ENCODE measurements at places on chromosomes 7 and 10.

DNA sequence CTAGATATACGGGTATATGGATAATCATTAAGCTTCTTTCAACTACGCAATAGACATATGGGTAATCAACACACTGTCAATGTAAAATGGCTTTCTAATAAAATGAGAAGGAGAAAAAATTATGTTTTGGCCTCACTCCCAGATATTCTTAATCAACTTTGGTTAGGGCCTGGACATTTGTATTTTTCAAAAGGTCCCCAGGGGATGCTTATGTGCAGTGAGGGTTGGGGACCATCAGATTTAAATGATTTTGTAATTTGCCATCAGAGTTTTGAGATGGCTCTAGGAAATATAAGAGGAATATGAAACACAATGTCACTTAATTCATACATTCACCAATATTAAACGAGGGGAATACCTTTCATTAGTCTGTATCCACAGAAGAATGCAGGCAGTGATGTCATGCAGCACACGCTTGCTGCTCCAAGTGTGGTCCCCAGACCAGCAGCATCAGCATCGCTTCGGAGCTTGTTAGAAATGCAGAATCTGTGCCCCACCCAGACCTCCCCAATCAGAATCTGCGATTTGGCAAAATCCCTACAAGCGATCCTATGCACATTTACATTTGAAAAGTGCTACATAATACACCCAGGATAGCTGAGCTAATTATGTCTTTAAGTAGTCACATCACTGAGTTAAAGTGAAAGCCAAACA is 75.1 kb downstream of the INHBA start:
- no peak for DNase-seq

- no peak for DNase-seq
These were observed 11.6 kb upstream of the ADAMTS14 start for GRCh38 chr10:70660722-70661121.

- DNase-seq, result no peak
These were observed 84.7 kb downstream of the MMRN2 start for GRCh38 chr10:86872757-86873156.

- DNase-seq, result no peak
These were observed 78.8 kb downstream of the ELMO1 start for GRCh38 chr7:37369906-37370305.

DNA sequence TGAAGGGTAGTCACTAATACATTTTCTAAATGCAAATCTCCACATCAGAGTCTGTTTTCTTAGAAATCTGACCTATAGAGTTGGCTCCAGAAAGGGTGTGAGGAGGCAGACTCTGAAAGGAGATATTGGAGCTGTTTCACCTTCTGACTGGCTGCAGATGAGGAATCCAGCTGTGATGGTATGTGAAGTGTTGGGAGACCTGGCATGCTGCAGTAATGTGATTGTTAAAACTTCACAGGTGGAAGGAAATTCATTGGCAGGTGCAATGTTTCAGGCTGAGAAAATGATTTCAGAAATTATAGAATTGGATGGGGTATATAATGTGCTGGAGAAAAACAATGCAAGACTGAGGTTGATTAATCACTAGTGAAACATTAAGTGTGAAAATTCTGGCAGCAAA is 1134.0 kb upstream of the LRRN3 start:
- DNase-seq, result no peak

- no peak for DNase-seq
These were observed 9.4 kb downstream of the WBP1L start for GRCh38 chr10:102752934-102753664.

GRCh38 chr7:74129887-74130286 is 44.3 kb upstream of the EIF4H start:
- DNase-seq, result no peak

DNA sequence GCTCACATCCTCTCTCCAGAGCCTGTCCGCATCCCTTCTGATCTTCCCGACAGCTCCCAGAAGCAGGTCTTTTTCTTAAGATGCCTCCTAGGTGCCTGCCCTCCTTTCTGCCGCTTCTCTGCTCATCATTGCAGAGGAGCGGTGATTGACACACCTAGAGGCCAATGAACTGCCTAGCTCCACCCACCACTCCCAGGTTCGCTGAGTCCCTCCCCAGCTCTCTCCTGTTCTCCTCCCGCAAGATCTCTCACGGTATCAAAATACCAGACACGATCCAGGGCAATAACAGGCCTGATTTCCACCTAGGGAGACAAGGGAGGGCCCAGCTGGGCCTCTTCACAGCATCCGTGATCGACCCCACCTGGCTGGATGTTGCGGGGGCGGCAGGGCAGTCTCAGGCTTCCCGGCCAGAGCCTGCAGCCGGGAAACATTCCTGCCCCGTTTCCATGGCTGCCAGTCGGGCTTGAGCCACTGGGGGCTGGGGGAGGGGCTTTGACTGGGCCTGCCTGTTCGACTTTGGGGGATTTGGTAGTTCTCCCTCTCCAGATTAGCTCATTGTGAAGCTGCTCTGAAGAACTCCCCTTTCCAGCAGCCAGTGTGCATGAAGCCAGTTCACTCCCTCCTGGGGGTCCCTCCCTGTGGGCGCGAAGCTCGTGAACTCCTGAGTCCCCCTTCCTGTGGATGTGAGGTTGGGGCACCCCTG is 373.5 kb downstream of the RPS24 start:
- peak; percentile 91 for DNase-seq

DNA sequence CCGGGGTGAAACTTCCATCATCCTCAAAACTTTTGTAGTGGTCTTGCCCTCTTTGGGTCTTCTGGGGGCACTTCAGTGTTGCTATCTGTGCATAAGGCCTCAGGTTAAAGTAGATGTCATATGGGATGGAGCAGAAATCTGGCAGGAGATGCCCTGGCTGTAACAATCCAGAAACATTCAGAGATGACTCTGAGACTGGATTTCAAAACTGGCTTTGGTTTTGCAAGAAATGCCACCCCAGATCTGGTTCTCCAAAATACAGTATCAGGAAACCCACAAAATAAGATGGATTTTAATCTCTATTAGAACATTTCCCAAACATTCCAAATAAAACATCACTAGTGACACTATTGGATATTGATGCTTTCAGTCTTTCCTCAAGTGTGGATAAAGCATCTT is 191.5 kb downstream of the REEP3 start:
- DNase-seq, result no peak

GRCh38 chr10:58781873-58782488 is 269.3 kb downstream of the BICC1 start:
- DNase-seq, result peak; percentile 31

- DNase-seq, result no peak
These were observed 330.8 kb downstream of the ABCA13 start for GRCh38 chr7:48502021-48502420.

Data from NCI-H510A treated with DMSO at 0.1 percent for 48 hours (cell line).